ENCODE measurements at places on chromosomes 11 and 22.

DNA sequence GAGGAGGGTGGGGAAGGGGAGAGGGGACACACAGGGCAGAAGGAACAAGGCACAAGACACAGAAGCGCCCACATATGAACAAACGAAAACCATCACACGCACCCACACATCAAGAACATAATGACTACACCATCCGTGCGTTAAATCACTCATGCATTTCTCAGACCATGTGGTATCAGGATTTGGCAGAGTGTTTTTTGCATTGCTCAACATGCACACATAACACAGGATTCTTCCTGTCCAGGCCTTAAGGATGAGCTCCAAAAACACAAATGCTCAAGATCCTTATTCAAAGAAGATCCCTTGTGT, 309.5 kb downstream of the CADM1 start:
- DNase-seq = no peak

DNA sequence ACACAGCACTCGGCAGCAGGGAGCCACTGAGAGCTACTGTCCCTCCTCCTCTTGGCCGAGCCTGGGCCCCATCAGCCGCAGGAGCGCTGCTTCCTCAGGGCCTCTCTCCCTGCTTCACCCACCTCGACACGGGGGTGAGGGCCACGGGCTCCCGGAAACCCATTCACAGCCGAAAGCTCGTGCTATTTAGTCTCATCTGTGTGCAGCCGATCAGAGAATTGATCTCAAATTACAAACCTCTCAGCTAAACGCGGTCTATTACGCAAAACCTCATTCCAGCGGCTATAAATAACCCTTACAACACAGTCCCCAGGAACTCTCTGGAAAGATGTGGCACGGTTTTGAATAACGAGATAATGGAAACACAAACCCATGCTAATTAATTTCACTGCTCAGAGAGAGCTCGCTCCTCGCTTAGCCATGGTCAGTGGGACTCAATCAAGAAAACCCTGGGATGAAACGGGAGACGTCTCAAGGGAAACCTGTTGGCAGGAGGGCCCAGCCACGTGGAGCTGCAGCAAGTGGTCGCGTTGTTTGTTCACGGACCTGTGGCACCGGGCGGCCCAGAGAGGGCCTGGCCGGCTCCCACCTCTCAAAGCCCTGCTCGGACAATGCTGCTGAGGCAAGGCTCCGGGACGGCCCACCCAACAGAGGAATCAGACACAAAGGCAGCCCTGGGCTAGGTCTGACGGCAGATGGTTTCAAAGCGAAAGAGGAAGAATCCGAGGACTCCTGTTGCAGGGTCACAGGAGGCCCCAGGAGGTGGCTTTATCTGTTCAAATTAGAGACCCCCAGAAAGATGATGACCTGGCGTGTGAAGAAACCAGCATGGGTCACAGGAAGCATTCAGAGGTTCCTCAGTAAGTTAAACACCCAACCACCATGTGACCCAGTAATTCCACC, 210.5 kb downstream of the CTTN start:
- DNase-seq = no peak

DNA sequence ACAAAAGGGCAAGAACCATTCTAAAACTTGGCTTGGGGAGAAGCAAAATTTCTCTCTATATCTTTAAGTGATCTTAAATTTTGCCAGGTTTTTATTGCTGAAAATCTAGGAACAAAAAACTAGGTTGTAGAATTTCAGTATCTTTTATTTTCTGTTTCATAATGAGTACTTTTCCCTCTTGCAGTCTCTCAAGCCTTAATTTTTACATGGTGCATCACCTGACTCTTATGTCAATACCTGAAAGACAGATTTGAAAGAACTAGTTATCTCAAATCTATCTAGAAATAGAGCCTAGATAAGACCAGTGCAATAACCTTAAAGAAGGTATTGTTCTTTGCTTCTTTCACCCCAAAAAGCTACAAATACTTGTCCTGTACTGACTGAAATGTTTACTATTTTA, 122.1 kb downstream of the TRIM44 start:
- DNase-seq = no peak

DNA sequence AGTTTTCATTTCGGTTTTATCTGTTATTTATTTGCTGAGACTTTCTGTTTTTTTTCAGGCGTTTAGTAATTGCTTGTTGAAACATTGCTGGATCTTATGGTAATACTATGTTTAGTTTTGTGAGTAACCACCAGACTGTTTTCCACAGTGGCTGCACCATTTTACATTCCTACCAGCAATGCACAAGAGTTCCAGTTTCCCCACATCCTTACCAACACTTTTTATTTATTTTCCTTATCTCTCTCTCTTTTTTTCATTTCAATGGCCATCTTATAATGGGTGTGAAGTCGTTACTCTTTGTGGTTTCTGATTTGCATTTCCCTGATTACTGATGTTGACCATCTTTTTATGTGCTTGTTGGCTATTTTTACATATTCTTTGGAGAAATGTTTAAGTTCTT, 23.7 kb downstream of the USP47 start:
- no peak for DNase-seq

DNA sequence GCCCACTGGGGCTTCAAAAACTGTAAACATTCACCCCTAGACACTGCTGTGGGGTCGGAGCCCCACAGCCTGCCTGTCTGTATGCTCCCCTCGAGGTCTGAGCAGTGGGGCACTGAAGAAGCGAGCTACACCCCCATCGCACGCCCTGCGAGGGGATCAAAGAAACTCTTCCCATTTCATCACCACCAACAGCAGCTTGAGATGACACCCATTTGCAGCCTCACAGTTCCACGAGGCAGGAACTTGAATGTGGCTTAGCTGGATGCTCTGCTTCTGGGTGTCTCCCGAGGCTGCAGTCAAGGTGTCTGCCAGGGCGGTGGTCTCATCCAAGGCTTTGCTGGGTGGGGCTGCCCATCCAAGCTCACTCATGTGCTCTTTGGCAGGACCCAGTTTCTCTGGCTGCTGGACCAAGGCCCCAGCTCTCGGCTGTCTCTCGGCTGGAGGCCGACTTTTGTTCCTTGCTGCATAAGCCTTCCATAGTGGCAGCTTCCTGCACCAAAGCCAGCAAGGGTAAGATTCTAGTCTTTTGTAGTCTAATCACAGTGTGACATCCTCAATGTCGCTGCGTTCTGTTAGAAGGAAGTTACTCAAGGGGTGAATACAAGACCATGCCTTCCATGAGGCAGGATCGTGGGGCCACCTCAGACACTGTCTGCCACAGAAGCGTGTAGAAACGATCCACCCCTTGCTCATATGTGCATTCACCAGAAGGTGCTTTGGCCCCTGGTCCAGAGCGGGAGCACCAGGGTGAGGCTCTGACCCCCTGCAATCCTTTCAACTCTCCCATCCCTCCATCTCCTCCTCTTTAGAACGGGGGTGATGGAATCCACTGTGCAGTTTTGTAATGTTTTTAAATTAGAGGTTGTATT, 46.2 kb upstream of the SEPTIN5 start:
- no peak for DNase-seq

DNA sequence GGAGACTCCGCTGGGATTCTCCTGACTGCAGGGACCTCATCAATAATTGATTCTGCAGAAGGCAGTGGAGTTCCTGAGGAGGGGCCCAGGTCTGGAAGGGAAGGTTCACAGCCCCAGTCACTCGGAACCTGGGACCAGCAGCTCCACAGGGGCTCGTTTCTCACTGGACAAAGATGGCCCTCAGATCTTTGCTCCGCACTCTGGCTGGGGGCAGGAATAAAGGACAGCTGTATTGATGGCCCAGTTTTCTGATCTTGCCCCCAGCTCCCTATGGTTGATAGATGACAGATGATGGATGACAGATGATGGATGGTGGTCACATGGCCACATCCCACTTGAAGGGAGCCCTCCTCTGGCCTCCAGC, 11.3 kb upstream of the BCR start:
- no peak for DNase-seq

DNA sequence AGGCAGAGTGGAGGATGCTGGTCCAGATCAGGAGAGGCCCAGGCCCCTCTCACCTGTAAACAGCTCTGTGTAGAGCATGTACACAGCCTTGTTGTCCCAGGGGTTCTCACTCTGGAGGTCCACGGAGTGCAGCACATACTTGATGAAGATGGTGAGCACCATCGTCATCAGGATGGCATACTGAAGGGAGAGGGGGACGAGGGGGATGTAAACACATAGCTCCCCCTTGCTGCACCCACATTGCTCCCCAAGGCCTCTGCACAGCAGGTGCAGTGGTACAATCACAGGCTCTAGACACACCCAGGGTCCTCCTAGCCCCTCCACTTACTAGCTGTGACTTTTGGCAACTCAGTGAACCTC, 2.9 kb downstream of the SYVN1 start:
- no peak for DNase-seq

- DNase-seq = no peak
Measured at GRCh38 chr22:37930270-37930951, 23.0 kb downstream of the C22orf23 start.

DNA sequence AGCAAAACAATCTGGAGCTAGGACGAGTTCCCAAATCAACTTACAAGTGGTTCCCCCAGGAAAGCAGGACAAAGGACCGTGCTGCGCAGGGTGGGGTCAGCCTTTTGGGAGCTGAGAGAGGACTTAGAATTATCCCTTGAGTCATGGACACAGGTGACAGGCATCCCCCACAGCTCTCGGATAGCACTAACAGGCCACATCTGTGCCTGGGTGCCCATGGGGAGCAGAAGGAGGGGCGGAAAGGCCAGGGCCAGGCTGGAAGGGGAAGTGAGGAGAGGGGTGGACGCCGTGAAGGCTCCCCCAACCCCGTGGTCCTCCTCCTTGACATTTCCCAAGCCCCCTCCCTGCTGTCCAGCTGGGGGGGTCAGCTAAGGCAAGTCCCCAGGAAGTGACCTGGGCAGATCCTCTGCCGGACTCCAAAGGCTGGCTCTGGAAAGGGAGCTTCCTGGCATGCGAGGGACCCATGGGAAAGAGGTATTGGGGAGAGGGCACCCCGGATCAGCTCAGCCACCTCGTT, 31.6 kb upstream of the A4GALT start:
- DNase-seq = no peak
